ENCODE measurements at places on chromosomes 12 and 14.
A peak's percentile ranks its signal among the peaks of the same experiment; 100 is the strongest.

DNA sequence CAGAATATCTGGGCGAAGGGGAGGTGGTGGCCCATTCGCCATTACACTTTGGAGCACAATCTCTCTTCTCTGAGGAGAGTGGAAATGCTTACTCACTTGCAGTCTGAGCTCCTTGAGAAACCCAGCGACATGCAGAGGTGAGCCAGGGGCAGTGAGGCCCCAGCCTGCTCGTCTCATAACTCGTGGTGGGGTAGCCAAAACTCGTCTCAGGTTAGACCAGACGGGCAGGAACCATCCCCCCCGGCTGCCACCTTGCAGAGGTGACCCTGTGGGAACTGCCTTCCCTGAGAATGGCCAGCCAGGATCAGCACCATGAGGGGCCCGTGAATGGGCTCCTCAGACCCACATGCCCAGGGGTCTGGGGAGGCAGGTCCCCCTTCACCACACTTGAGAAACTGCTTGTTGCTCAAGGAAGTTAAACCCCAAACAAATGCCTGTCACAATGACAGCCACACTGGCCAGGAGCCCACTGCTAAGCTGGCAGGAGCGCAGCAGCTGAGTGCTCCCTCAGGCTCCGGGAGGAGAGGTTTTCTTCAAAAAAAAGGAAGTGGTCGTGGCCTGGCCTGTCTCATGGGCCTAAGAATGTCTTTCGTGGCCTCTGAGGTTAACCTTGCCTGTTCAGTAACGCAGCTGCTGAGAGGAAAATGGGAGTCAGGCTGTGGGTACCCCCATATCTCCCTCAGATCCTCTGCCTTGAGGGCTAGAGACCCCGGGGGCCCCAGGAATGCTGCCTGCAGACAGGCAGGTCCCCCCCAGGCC is 9.2 kb upstream of the ALDH2 start:
- DNase-seq = peak; percentile 32

GRCh38 chr12:19489168-19489567 is 49.9 kb downstream of the AEBP2 start:
- DNase-seq = no peak

GRCh38 chr14:35213869-35214387 is 78.3 kb upstream of the PSMA6 start:
- DNase-seq = no peak

DNA sequence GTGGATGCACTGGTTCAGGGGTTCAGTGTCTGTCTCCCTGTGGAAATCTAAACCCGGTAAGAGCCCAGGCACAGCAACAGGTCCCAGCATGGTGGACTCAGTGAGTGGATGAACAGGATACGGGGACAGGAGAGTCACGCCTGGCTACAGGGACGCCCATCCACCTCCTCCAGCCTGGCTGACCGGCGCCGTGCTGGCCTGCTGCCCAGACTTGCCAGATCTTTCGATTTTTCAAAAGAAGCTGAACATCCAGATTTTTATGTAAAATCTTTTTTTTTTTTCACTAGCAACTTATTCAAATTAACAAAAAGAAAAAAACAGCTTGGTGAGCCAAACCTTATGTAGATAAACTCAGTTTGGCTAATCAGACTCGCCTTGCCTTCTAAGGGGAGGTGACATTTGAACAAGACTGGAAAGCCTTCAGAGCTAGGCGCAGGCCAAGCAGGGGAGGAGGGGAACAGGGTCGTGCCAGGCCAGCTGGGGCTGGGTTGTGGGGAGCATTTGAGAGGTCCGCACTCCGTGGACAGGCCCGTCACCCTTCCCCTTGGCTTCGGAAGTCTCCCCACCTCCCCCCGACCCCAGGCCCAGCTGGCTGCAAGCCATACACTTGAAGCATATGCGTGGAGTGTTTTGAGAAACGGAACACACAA is 87.8 kb upstream of the NCOR2 start:
- DNase-seq = no peak

GRCh38 chr14:53953828-53954550 is 2.6 kb downstream of the BMP4 start:
- DNase-seq = no peak

- DNase-seq = no peak
These were observed 162.6 kb upstream of the PLEKHG7 start for GRCh38 chr12:92539976-92540781.

DNA sequence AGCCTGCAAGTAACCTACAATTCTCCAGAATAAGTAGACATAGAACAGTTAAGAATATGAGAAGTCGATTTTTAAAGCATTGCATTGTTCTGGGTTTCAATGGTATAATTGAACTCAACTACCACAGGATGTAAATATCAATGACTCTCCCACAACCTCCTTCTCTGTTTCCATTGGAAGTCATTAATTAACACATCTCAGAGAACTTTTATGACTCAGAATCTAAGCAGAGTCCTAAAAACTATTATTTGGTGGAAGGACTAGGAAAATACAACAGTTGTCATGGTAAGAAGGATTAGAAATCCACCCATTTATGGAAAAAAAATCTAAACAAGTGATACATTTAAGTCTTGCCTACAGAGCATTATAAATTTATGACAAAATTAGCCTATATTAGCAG is 21.1 kb upstream of the CPNE8 start:
- DNase-seq = no peak

- DNase-seq = no peak
These were observed 235.8 kb upstream of the TMTC1 start for GRCh38 chr12:30019366-30020140.

DNA sequence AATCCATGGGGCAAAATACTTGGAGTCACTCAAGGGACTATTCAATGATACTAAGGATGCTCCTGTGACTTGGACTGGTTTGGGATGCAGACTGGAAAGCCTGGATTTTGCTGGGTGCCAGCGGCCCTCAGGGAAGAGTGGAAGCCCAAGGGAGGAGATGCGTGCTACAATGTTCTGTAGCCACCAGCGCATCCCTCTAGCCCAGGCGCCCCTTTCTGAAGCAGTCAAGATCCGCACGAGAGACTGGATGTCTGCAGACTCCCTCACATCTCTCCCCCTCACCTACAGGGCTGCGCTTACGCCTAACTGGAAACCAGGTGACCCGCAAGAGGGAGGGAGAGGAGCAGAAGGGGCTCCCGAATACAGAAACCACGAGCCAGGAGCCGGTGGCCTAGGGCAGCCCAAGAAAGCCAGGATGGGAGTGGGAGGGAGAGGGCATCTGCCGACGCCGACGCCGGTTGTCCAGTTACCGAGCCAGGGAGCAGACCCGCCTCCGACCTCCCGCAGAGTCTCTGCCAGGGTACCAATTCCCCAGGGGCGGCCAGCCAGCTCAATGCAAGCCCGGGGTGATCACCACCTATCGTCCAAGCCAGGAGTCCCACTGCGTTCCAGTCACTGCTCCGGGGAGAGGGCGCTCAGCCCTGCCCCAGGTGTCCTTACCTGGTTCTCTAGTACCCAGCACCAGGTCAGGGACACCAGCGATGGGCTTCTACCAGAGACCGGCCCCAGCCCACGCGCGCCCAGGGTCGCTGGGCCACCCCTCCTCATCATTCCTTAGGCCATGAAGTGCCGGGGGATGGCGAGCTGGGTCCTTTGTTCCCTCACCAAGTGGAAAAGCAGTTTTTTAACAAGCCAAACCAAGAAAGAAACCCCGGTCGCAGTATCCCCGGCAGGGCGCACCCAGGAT is 1.2 kb downstream of the NTN4 start:
- DNase-seq = no peak

GRCh38 chr12:64943686-64944085 is 119.2 kb downstream of the TBC1D30 start:
- no peak for DNase-seq
